ENCODE measurements at places on chromosomes 3 and 15.

DNA sequence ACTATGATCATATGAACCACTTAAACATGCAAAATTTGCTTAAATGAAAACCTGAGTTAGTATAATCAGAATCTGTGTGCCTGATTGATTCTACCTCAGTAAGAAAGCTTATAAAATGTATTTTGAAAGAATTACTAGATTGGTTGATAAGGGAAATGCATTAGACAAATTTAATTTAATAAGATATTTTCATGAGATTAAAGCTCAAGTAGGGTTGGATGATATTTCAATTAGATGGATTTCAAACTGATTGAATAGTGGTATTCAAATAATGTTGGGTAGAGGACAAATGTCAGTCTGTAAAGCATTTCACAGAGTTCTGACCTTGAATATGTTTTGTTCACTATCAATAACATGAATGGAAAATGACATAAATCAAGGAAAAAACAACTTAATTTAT is 780.4 kb upstream of the ALCAM start:
- no peak for DNase-seq

DNA sequence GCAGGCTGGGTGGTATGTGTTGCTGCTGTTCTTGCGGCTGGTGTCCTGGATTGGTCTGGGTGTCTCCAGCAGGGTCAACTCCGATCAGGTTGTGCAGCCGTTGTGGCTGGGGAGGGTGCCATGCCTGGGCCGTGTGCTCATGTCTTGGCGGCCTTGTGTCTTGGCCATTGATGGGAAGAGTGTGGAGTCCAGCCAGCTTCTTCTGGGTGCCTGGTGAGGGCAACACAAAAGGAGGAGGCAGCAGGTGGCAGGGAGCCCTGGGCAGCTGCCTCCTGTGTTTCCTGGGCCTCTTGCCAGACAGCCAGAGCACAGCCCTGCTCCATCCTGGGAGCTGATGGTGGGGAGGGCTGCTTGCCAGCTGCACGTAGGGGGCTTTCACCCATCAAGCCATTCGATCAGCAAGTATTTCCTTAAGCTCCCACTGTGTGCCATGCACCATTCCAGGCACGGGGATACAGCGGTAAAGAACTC is 4.3 kb downstream of the CHAC1 start:
- DNase-seq, result no peak

GRCh38 chr15:58147171-58147611 is 9.0 kb downstream of the AQP9 start:
- DNase-seq, result no peak

GRCh38 chr15:87045746-87046145 is 966.1 kb downstream of the AGBL1 start:
- no peak for DNase-seq

DNA sequence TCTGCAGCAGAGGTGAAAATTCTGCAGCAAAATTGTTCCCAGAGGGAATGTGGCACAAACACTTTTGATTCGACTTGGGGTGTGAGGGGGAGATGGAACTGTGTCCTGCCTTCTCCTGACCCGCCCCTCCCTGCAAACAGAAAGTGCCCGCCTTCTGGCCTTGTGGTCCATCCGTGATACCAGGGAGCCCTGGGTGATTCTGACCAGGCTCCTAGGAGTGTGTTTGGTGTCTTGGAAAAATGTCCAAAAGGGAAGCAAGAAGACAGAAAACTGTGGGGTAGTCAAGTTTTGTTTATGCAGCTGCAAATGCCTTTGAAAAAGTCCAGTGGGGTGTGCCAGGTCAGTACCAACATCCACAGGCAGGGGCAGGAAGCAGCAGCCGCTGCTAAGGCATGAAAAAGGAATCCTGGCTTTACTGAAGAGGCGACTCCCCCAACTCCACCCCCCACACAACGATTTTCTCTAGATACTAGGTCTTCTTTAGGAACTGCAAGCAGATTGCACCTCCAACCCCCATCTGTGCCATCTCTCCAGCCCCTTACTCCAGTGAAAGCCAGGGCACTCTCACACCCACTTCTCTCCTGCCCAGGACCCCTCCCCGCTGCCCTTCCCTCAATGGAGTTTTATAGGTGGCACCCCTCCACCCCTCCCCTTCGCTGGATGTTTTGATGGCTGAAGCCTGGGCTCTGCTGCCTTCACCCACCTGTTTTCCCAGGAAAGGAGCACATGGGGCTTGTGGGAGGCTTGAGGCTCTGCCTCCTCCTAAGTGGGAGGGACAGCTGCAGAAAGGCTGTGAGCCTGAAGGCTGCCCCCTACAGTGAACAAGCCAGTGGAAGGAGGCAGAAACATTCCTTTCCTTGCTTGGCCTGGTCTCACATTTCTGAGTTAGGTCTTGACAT is 82.4 kb upstream of the HERC1 start:
- DNase-seq, result no peak

DNA sequence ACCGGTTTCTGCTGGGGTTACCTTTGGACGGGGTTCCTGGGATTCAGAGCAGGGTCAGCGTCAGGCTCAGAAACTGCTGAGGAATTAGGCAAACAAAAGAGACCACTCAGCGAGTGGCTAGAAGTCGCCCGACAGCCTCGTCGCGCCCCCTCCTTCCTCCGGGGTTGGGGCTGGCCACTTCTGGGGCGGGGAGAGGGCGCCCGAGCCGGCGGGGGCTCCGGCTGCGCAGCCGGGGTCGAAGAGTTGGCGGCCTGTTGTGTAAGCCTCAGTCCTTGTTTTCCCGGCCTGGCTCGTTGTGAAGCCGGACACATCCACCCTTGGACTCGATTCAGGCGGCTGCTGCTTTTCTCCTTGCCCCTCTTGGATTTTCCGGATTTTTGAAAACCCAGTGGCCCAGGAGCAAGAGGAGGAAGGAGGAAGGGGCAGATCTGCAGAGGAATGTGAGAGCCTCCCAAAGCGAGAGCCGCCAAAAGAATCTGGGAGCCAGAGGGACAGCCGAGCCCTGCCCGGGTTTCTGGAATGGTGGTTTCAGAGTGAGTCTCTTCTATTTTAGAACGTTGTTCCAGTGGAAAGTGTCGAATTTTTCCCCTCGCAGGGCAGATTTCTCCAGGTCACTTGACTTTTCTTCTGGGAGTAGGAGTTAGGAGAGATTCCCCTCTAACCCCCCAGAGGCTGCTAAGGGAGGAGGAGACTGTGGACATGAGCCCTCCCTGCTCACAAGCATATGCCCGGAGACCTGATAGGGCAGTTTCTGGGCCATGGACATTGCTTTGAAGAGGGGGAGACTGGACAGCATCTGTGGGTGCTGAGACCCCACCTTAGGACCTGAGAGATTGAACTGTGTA is 666 bp downstream of the SNX33 start:
- no peak for DNase-seq

- DNase-seq, result no peak
These were observed 61.5 kb downstream of the P3H2 start for GRCh38 chr3:190059242-190059590.

DNA sequence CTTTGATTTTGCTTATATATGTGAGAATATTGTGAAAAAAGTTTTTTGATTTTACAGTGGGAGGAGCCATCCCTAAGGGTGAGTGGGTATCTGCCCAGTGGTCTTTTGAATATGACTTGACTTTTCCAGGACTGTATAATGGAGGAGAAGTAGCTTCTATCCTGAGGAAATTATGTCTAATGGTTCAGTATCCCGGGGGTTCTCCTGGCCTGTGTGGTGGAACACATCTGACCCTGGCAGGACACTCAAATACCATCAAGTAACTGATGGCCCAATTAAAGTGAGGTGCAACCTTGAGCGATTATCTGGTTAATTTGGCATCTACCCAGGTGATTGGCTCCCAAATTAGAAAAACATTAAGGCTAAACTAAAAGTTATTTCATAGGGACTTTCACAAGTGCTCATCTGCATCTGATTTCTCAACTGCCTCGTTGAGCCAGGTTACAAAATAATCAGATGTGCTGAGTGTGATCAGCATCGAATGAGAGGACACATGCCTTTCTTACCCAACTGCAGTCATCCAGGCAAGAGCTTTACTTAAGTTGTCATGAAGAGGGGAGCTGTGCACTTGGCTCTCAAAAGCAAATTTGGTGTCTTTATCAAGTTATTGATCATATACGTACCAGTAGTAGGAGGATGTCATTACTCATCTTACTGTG is 201.4 kb downstream of the IL5RA start:
- DNase-seq, result no peak

- DNase-seq, result no peak
These were observed 39.0 kb downstream of the RASA2 start for GRCh38 chr3:141525814-141526213.

- DNase-seq, result peak; percentile 20
These were observed 9.8 kb downstream of the RAB27A start for GRCh38 chr15:55279746-55280351.

Measured in stimulated activated CD4-positive, alpha-beta T cell treated with anti-CD3 and anti-CD28 coated beads, Interleukin-15, amount 100 ng/mL, for 1 hour (primary cell).